Stimulated activated CD4-positive, alpha-beta T cell treated with anti-CD3 and anti-CD28 coated beads, Interleukin-1b, Interleukin-23, amount 100 ng/mL, for 48 hours (primary cell): ENCODE measurements at places on chromosomes 7 and 10.
A peak's percentile ranks its signal among the peaks of the same experiment; 100 is the strongest.

- no peak for DNase-seq
Measured at GRCh38 chr10:48806342-48806741, 121.7 kb downstream of the WDFY4 start.

DNA sequence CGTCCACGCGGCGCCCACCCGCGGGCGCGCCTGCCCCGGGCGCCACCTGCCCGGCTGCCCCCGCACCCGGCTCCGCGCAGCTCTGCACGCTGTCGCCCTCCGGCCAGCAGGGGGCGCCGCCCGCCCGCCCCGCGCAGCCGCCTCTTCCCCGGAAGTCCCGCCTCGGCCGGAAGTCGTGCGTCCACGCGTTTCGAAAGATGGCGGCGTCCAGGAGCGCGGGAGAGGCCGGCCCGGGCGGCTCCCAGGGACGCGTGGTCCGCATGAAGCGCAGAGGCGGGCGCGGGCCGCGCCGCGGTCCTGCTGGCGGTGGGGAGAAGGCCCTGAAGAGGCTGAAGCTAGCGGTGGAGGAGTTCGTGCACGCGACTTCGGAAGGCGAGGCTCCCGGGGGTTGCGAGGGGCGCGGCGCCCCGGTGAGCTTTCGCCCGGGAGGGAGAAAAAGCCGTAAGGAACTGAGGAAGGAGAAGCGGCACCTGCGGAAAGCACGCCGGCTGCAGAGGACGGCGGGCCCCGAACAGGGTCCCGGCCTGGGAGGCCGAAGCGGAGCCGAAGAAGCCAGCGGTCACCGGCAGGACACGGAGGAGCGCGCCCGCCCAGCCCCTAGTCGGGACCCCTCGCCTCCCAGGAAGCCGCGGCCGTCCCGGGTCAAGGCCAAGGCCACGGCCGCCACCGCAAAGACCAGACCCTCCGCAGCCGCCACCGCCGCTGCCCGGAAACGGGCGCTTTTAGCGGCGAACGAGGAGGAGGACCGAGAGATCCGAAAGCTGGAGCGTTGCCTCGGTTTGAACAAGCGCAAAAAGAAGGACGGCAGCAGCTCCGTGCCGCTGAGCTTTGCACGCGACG lies at the start of gene NOM1:
NOM1 (plus strand) TSS at position 172 of the 840 bp plus-strand sequence; CDS start at position 198, 26 bp downstream.
- peak; percentile 90 for DNase-seq

GRCh38 chr7:112138938-112139337 lies 67.3 kb downstream of the DOCK4 start:
- DNase-seq = no peak

DNA sequence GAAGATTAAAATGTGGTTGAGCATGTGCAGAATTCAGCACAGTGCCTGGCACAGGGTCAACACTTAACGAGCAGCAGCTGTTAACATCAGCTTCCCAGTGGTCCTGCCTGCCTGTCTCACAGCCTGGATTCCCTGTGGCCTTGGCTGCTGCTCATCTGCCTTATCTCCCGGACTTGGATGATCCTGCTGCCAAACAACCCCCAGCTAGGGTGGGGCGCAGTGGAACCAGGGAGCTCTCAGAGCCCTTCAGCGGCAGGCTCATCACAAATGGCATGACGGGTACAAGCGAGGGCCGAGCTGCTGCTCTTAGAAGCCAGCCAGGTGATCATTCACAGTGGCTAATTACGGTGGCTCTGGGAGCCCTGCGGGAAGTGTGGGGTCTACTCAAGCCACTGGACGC lies 13.0 kb upstream of the SMARCD3 start:
- no peak for DNase-seq

GRCh38 chr7:151121380-151122170 lies 35.3 kb downstream of the AGAP3 start:
- DNase-seq = no peak

- DNase-seq = no peak
Measured at GRCh38 chr7:155558351-155558750, 12.0 kb upstream of the CNPY1 start.

DNA sequence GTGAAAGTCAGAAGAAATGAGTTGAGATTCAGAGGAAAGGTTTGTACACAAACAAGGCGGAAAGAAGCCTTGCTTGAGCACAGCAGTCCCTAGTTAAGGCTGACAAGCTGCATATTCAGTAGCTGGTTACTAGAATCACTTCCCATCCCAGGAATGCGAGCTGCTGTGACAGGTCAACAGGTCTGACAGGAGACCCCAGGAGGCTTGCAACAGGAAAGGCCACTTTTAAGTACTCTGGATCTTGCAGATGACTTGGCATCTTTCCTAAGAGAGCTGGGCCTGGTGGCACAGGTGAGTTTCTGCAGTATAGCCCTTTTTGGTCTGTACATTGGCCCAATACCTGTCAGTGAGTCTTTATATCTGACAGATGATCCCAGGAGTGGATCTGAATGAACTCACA lies 35.7 kb upstream of the UNC5B start:
- DNase-seq = no peak
